ENCODE measurements at places on chromosomes 13 and 19.

DNA sequence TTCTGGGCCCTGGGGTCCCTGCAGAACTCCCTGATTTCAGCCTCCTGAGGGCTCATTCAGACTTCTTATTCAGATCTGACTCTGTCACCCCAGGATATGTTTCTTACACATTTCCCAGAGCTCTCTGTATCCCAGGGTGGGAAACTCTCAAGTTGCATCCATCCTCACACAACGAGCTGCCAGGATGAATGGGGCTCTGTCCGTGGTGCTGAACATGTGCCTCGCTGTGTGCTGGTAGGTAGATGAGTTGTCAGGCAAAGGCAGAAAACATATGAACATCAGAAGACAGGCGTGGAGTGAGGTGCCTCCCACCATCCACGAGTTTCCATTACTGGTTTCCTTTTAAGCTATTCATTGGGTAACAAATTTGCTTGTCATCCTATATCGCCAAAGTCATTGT is 11.4 kb upstream of the IGFL1 start:
- peak; percentile 76 for DNase-seq

DNA sequence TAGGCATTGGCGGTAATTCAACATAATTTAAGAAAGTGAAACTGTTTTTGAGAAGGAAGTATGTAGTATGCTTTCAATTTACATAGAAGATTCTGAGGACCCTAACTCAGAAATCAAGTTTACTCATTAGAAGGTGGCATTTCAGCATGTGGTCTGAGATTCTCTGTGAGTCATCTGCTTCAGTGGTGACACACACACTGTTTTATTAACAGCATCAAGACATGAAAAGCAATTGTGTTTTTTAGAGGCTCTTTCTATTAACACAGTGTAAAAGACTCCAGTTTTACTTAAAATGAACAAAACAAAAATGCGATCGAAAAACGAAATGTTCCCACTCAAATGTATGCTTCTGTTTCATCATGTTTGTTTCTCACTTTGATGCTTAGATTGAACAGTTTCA is 802.1 kb upstream of the SLITRK6 start:
- no peak for DNase-seq

GRCh38 chr13:33711436-33711835 is 106.5 kb upstream of the RFC3 start:
- no peak for DNase-seq

DNA sequence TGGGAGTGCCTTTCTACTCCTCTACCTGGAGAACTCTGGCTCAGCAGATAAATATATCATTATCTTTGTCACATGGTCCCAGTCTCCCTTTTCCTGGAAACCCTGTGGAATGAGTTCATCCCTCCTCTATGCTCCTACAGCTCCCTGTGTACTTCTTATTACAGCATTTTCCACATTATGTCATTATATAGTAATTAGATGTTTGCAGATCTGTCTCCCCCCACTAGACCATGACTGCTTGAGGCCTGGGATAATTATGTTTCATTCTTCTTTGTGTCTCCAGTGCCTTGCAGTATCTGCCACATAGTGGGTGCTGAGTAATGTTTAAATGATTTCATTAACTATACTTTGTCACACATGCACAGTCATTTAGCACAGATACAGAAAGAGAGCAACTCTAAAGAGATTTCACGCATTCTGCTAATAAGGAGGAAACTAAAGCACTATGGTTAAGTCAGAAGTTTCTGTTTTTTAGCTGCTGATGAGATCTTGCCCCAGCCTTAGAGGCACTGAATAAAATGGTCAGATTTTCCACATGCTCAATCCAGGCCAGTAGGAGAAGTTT is 66.1 kb upstream of the DIAPH3 start:
- no peak for DNase-seq

- peak; percentile 8 for DNase-seq
These were observed 29.5 kb downstream of the CRTC1 start for GRCh38 chr19:18712981-18713380.

- DNase-seq: no peak
These were observed 40.6 kb upstream of the FAM216B start for GRCh38 chr13:42740753-42741152.

DNA sequence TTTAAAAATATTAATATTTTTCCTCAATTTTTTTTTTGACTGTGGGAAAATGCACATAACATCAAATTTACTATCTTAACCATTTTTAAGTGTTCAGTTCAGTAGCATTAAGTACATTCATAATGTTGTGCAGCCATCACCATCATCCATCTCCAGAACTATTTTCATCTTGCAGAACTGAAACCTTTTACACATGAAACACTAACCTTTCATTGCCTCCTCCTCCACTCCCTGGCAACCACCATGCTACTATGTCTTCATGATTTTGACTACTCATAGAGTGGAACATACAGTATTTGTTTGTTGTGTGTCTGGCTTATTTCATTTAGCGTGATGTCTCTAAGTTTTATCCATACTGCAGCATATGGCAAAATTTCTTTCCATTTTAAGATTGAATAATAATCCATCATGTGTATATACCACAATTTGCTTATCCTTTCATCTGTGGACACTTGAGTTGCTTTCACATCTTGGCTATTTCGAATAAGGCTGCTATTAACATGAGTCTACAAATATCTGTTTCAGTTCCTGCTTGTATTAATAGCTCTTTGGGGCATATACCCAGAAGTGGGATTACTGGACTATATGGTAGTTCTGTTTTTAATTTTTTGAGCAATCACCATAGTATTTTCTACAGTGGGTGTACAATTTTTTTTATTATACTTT is 376.4 kb downstream of the MTUS2 start:
- no peak for DNase-seq

- DNase-seq: no peak
These were observed 1.0 kb downstream of the FGF22 start for GRCh38 chr19:640606-641189.

GRCh38 chr13:40617801-40618356 is 48.6 kb downstream of the FOXO1 start:
- DNase-seq: no peak

- peak; percentile 23 for DNase-seq
These were observed 471 bp downstream of the DACH1 start for GRCh38 chr13:71866335-71867130.

GRCh38 chr13:47256618-47257017 is 359.8 kb upstream of the HTR2A start:
- no peak for DNase-seq

DNA sequence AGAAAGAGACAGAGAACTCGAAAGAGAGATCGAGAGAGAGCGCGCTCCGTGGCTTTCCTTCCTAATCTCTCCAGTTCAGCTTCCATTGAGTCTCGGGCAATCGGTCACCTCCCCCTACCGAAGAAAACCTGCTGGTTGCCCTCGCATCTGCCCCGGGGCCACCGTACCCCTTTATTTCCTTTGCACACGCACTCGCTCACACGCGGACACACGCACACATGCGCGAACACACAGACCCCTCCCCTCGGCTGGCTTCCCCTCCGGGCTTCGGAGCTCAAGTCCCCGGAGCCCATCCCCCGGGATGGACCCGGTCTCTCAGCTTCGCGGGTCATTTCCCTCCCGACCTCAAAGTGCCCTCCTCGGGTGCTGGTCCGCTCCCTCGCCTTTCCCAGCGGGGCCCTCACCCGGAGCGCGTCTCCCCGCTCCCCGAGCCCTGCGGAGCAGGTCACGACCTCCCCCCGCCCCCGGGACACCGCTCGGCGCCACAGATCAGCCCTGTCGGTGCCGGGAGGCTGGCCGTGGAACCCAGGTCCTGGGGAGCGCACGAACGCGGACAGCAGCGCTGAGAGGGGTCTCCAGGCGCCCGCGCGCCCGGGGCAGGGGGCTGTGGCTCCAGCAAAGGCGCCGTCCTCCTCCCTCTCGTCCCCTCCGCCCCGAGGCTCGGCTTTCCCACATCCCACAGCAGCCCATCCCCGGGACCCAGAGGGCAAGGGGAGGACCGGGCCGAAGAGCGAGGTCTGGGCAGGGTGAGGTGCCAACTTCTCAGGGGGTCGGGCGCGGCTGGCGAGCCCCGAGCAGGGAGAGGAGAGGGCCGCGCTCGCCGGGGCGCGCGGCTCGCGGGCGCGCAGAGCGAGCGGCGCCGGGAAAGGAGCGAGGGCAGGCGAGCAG is 1.8 kb downstream of the DACH1 start:
- DNase-seq: peak; percentile 31

DNA sequence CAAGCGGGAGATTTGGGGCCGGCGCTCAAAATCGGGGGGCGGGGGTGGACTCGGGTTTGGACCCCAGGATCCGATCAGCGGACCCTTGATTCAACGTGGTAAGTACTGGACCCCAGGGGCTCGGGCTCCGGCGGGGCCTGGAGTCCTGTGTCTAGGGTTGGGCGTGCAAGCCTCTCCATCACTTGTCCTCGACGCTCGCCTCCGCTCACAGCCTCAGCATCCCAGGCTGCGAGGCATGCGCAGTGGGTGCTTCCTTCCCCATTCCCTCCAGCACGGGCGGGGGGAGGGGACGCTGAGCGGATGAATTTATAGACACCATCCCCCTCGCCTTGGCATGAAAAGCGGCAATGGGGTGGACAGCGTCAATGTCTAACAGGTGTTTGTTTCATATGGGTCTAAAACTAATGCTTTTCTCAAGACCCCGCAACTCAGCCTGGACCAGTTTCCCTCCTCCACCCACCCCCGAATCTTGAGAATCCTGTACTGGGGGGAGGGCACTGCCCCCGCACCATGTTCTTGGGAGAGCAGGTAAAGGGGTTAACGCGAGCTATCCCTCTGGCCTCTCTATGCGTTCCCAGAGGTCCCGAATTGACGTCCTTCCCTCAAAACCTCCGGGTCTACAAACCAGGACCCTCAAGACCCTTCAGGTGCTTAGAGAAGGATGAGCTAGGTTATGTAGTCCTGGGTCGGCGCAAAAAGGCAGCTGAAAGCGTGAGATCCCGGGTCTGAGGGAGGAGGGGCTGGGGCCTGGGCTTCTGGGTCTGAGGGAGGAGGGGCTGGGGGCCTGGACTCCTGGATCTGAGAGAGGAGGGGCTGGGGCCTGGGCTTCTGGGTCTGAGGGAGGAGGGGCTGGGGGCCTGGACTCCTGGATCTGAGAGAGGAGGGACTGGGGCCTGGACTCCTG is 579 bp downstream of the CPT1C start:
- DNase-seq: peak; percentile 83
